DMS153 (cell line): ENCODE measurements at places on chromosomes 16 and 17.

GRCh38 chr16:53537626-53538025 is 34.6 kb upstream of the AKTIP start:
- no peak for DNase-seq

DNA sequence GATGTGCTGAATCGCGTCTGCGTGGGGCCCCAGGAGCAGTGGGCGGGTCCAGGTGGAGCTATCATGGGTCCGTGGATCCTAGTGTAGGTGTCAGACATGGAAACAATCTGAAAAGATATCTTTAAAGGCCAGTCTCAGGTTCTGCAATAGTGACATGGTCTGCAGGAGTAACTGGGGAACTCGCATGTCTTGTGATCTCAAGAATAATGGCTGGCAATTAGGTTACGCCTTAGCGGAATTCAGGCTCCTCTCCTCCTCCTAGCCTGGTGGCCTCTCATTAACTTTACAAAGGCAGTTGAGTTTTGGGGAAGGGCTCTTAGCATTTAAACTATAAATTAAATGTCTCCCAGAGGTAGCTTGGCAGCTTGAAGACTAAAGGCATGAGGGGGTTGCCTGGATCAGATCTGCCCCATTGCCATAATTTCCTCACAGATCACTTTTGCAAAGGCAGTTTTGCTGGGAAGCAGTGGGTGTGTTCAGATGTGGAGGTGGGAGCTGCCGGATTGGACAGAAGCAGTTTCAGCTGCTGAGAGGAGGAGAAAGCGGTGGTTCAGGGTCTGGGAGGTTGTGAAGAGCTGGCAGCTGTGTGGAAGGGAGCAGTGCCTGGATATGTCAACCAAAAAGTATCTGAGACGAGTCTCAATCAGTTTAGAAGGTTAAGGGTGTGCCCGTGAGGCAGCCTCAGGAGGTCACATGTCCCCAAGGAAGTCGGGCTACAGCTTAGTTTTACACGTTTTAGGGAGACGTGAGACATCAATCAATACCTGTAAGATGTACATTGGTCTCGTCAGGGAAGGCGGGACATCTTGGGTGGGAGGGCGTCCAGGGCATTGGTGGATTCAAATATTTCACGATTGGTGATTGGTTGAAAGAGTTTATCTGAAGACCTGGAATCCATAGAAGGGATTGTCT is 2.7 kb downstream of the TBCD start:
- no peak for DNase-seq

- DNase-seq: no peak
Measured at GRCh38 chr17:50501054-50501453, 7.2 kb upstream of the MYCBPAP start.

DNA sequence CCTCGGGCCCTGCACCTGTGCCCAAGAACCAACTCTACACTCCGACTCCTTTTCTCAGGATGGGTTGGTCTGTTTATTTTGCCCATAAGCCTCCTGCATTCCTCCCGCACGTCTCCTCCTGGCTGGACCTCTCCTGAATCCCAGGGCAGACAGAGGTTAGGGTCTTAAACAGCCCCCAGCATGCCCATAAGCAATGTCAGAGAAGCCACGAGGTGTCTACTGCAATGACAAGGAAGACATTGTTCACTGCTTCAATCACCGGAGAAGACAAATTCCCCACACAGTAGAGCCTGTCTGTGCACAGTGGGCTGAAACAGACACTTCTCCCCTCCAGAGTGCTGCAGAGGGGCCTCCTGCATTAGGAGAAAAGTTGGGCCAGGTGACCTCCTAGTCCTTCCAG is 230.6 kb upstream of the RPL38 start:
- no peak for DNase-seq

DNA sequence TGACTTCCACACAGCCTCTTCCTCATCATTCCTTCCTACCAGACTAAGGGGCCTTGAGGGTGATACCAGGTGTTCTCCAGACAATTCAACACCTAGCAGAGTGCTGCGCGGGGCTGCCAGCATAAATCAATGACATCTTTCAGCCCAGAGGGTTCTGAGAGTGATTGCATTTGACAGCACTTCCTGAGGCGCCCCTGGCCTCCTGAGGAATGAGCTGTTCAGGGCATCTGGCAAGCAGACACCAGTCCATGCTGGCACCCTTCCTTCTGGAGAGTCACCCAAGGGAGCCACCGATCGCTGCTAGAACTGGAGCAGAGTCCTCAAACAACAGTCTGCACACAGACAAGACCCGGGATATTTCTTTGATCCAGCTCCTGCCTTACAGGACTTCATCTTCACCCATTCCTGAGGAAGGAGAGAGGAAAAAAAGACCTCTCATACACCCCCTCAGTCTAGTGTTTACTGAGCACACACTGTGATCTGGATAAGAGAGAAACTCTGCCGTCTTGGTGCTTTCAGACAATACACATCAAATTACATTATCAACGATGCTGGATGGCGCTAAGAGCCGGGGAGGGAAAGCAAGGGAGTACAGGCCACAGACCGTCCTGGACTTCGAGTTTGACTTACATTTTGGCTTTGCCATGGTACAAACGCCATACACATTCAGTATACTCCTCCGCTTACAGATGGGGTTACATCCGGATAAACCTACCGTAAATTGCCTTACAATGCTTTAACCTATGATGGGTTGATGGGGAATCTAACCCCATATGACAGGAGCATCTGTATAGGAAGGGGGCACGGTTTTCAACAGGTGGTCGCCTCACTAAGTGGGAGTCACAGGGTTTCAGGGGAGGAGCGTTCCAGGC is 23.0 kb downstream of the NPTX1 start:
- no peak for DNase-seq

DNA sequence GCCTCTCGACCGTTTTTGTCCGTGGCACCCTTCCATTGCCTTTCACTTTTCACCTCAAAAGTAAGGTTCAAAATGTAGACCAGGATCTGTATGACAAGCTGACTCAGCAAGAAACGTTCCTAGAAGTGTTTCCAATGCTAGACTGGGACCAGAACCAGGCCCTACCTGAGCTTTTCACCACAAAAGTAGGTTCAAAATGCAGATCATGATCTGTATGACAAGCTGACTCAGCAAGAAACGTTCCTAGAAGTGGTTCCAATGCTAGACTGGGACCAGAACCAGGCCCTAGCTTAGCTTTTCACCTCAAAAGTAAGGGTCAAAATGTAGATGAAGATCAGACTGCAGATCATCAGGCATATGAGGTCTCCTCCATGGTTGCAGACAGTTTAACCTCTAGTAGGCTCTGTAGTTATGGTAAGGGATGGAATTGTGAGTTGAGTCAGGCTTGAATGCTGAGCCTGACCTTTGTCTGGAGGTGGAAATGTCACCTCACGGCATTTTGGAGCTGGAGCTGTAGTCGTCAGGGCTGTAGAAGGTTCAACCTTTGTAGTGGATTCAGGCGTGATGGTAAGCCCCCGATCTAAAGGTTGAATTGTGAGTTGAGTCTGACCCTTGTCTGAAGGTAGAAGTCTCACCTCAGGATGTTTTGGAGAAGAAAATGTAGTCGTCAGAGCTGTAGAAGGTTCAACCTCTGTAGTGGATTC is 50.2 kb upstream of the TMEM97 start:
- DNase-seq: no peak
